ENCODE measurements at places on chromosomes 5 and 9.

GRCh38 chr5:108587821-108588220 is 159.9 kb upstream of the FER start:
- DNase-seq, result no peak

- DNase-seq, result no peak
Measured at GRCh38 chr9:68955330-68955729, 58.6 kb downstream of the PRKACG start.

DNA sequence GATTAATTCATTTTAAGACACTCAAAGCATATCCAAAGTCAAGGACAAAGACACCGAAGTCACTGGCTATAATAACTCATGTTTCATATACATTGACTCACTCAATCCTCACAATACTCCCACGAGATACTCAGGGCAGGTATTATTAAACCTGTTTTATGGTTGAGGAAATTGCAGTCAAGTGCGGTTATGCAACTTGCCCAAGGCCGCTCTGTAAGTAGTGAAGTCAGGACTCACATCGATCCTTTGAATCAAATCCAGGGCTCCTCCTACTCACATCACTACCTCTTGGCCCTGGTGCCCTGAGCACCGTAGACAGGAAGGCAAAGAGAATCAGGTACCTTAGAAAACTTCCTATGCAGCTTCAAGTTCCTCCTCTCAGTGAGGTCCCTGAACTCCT is 87.8 kb upstream of the APC start:
- DNase-seq, result no peak

GRCh38 chr5:145246961-145247744 is 588.0 kb downstream of the PRELID2 start:
- DNase-seq, result no peak

DNA sequence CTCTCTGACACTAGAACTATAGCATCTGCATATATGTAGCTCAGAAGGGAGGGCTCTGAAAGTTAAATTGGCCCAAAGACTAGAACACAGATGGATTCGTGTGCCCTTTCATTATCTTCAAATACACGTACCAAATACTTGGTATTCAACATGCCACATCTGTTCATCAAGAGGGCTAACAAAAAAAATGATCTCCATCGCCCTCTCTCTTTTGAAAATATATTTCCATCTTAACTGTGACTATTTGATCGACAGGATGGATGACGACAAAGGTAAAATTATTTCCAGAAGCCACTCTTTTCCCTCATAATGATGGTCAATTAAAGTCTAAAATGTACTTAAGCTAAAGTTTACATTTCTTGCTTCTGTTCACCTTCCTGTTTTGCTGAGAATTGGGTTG is 77.0 kb downstream of the SEMA6A start:
- DNase-seq, result no peak

GRCh38 chr5:128905568-128906110 is 59.6 kb upstream of the SLC27A6 start:
- peak; percentile 2 for DNase-seq

DNA sequence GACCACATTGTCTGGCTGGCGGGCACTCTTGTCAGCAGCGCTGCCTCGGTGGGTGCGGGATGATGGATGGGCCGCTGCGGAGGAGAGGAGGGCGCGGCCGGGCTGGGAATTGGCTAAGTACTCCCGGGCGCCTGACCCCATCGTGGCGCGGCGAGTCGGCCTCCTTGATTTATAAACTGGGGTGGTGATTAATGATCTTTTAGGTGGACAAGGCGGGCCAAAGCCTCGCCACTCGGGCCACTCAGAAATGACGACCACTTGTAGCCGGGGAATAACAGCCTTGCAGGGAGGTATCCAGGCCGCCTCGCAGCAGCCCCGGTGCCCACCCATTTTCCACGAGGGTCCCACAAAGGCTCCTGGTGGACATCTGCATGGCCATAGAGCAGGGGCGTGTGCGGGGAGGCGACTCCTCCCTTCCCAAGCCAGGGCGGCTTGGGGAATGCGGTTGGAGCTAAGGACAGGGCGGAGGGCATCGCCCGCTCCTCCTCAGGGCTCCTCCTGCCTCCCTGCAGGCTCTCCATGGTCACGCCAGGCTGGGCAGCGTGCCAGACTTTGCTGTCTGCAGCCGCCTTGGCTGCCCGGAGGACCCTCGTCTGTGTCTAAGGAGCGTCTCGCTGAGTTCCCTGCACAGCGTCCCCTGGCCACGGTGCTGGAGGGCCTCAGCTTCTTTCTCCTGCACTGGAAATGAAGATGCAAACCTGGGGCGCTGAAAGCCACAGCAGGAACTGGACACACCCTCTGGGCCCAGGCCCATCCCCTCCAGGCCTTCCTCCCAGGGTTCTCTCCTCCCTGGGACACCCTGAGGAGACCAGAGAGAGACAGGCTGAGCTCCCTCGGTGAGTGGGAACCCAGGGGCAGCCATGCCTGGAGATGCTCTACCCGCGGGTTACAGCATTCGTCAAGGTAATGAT is 287.4 kb upstream of the IRX4 start:
- DNase-seq, result no peak

GRCh38 chr9:89994988-89995613 is 390.3 kb downstream of the GADD45G start:
- no peak for DNase-seq

DNA sequence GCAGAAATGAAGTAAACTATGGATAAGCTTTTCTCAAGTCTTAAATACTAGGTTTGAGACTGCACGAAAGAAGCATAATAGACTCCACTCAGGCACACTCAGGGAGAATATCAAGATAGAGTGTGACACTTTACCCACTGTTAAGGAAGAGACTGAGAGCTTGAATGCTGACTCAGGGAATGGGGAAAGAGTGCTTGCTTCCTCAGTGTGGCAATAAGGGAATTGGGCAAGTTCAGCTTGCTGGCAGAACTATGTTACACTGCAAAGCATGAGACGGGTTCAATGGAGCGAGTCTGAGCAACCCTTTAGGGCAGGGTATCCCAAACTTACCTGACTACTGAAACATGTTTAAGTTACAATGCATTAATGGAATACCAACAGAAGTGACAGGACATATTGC is 237.7 kb upstream of the MEF2C start:
- DNase-seq, result no peak

- DNase-seq, result no peak
Measured at GRCh38 chr9:108994695-108995094, 18.6 kb downstream of the CTNNAL1 start.

GRCh38 chr5:127324756-127325155 is 34.2 kb downstream of the MEGF10 start:
- DNase-seq, result no peak
